ENCODE measurements at places on chromosomes 12 and 14. TPM values are rescaled to one million over a fixed set of nuclear protein-coding genes. Genes with fewer than 3 reads are reported as not detected.

- no peak overlapping the region for H3K27ac ChIP-seq
- peaks cover 43% of the 10 kb centered on the region for H3K4me1 ChIP-seq
- H3K27me3 ChIP-seq = no peaks in the 10 kb centered on the region
- H3K36me3 ChIP-seq = no peaks in the 10 kb centered on the region
- H3K4me3 ChIP-seq = no peak overlapping the region
- peak; percentile 75 for DNase-seq
Measured at GRCh38 chr14:104020471-104020870, 65.0 kb upstream of the ASPG start.

GRCh38 chr12:52044292-52044983, 6.8 kb upstream of the NR4A1 start:
- DNase-seq = peak; percentile 78
- peaks cover 78% of the 10 kb centered on the region for H3K4me1 ChIP-seq
- no peak overlapping the region for H3K4me3 ChIP-seq
- peak overlapping the region; percentile 95 for H3K27ac ChIP-seq
- no peaks in the 10 kb centered on the region for H3K36me3 ChIP-seq

- no peak overlapping the region for H3K27ac ChIP-seq
- H3K4me1 ChIP-seq = no peaks in the 10 kb centered on the region
- DNase-seq = no peak
- H3K36me3 ChIP-seq = no peaks in the 10 kb centered on the region
Measured at GRCh38 chr14:93946541-93947090, 19.5 kb downstream of the FAM181A start.

GPN3 gene
- total RNA-seq = 17.8 TPM
